ENCODE measurements at places on chromosomes 7 and 10. TPM values are rescaled to one million over a fixed set of nuclear protein-coding genes. Genes with fewer than 3 reads are reported as not detected.
A peak's percentile ranks its signal among the peaks of the same experiment; 100 is the strongest.

GRCh38 chr7:146713934-146714333, 597.3 kb downstream of the CNTNAP2 start:
- DNase-seq = no peak

DNA sequence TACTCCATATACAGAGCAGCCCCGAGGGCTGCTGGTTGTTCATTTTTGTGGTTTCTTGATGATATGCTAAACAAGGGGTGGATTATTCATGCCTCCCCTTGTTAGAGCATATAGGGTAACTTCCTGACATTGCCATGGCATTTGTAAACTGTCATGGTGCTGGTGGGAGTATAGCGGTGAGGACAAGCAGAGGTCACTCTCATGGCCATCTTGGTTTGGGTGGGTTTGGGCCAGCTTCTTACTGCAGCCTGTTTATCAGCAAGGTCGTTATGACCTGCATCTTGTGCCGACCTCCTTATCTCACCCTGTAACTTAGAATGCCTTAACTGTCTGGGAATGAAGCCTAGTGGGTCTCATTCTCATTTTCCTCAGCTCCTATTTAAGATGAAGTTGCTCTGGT, 31.3 kb downstream of the GNAT3 start:
- DNase-seq = no peak

DNA sequence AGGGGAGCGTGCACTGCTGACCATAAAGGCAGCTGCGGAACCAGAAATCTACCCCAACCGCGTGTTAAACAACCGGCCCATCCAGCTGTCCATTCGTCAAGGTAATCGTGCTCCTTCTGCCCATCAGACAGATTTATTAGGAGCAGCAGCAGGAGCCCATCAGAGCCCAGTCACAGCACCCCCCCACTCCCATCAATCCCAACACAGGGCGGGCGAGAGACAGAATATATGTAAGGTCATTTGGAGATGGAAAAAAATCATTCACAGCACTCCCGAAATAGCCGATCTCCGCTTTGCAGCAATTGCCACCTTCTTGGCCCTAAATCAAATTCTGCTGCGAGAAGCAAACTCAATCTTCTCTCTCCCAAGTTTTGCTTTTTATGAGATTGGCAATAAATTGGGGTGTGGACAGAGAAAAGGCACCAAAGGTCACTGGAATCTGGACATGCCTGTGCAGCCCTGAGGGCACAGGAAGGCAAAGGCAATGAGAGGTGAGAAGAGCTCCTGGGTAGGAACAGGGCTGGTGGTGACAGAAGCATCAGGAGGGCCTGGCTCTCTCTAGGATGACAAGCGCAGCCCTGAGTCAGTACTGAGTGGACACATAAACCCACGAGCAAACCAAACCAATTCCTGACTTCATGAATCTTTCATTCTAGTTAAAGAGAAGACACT, 145.0 kb upstream of the ZMIZ1 start:
- DNase-seq = no peak

The ZNF518A gene
- 6.6 TPM for total RNA-seq

GRCh38 chr10:71613261-71613777, 106.3 kb downstream of the C10orf105 start:
- peak; percentile 18 for DNase-seq

- no peak for DNase-seq
These were observed 35.9 kb downstream of the MTURN start for GRCh38 chr7:30170476-30171205.

The LRRD1 gene
- 0.17 TPM for total RNA-seq

DNA sequence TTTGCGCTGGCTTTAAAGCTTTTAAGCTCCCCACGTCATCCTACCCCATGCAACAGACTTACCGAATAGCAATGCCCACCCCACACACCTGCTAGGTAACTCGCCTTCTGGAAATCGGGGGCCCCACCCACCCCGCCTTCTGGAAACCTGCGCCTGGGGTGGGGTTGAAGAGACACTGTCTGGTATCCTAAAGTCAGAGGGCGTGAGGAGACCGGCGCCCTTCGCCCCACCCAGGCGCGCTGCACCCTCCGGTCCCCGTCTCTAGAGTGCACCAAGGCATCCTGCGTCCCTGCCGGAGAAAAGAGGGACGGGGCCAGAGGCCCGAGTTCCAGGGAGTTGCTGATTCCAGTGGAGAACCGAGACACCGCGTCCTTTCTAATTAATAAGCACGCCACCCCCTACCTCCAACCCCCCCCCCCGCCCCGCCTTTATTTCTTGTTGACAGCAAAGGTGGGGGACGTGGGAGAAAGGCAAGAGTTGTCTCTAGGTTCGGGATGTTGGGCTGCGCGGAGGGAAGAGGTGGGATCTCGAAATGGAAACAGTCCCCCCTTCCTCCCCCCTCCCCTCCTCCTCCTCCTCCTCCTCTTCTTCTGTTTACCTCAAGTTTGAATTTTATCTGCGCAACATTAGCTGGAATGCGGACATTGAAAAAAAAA, 220.9 kb upstream of the MKLN1 start:
- DNase-seq = peak; percentile 58

The OGA gene
- total RNA-seq = 47.6 TPM

The SORCS3 gene
- not detected for total RNA-seq

DNA sequence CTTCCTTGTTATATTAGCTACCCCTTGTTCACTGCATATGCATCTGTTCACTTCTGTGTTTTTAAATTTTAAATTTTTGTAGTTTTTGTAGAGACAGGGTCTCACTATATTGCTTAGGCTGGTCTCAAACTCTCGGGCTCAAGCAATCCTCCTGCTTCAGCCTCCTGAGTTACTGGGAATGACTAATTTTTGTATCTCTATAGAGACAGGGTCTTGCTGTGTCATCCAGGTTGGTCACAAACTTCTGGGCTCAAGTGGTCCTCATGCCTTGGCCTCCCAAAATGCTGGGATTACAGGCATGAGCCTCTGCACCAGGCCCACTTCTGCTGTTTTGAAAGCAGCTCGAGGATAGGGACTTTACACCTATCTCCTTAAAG, 64.6 kb downstream of the PRTFDC1 start:
- no peak for DNase-seq

The CALY gene
- total RNA-seq = not detected

DNA sequence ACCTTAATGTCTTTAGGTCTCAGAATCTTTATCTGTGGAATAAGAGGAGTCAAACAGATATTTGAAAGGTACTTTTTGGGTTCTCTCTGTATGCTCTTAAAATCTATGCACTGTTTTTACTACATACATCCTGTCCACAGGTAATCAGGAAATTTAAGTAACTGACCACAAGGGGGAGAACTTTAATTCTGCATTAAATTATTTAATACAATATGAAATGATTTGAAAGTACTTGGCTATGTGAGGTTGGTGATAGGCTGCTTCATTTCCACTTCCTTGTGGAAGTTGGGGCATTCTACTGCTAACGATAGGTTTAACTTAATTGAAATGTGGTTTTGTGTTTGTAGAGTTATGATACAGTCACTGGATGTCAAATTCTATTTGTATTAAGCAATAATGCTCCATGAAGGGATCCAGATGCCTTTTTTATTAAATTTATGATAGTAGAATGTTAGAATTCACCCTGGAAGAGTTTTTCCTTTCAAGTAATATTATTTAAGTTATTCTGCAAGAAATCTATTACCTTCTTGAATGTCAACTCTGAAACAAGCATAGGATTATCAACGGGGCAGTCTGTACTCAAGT, 6.0 kb downstream of the TEX47 start:
- no peak for DNase-seq

GRCh38 chr7:40489844-40490602, 355.2 kb downstream of the SUGCT start:
- DNase-seq = no peak

DNA sequence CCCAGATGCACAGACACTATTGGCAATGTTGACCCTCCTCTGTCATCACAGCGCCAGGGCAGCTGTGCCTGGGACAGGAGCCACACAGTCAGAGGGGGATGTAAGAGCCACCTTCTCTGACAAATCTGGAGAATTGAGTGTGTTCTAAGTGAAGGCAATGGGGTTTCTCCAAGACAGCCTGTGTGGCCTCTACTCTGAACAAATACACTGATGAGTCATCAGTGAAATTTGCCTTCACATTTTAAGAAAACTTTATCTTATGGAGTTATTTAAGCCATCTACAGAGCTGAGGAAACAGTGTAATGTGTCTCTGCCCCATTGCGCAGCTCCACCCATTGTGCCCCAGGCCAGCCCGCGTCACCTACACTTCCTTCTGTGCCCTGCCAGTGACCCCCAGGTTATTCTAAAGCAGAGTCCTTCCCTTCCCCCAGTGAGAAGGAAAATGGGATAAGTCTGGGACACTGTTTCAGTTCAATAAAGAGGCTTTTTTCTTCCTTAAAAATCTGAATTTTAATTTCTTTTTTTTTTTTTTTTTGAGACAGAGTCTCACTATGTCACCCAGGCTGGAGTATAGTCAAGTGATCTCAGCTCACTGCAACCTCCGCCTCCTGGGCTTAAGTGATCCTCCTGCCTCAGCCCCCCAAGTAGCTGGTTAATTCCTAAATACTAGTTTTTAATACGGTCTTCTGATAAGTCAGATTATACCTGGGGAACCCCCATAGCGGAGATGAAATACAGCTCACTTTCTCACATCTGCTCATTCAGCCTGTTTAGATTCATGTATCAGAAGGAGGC, 21.8 kb downstream of the AKR1E2 start:
- peak; percentile 48 for DNase-seq

DNA sequence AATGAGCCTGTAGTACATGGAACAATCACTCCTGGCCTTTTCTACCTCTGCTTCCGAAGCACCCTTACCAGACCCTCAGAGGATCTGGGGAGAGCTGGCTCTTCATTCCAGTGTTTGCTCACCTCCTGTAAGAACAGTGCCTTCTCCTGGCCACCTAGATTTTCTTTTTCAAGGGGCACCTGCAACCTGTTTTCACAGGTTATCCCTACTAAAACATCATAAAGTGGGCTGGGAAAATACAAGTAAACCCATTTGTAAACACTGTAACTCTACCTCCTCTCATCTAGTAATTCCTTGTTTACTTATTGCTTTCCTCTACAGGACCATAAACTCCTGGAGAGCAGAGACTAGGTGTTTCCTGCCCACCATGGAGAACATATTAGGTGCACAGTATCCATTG, 1.1 kb downstream of the PIK3AP1 start:
- DNase-seq = no peak

- DNase-seq = no peak
These were observed 31.5 kb downstream of the RAB19 start for GRCh38 chr7:140435252-140435895.

GRCh38 chr7:70321016-70321590, 722.8 kb downstream of the AUTS2 start:
- DNase-seq = no peak

The MKX gene
- total RNA-seq = 0.39 TPM

DNA sequence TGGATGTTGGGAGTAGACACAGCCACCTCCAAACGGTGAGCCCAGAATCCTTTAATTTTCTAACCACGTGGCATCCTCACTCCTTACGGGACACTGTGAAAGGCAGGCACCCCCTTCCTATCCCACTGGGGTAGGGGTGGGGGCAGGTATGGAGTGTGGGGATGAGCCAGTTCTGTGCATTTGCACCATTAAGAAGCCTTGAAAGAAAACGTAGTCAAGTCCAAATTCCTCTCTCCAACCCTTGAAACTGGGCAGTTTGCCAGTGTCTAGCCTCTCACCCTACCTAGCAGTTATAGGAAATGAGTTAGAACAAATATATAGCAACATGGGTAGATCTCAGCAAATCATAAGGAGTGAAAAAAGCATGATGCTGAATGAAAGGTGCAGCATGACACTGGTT, 92.4 kb upstream of the LEP start:
- peak; percentile 49 for DNase-seq

The SPDYE5 gene
- not detected for total RNA-seq

The GPC2 gene
- 16.7 TPM for total RNA-seq

GRCh38 chr10:3478153-3478552, 305.6 kb upstream of the PITRM1 start:
- no peak for DNase-seq

DNA sequence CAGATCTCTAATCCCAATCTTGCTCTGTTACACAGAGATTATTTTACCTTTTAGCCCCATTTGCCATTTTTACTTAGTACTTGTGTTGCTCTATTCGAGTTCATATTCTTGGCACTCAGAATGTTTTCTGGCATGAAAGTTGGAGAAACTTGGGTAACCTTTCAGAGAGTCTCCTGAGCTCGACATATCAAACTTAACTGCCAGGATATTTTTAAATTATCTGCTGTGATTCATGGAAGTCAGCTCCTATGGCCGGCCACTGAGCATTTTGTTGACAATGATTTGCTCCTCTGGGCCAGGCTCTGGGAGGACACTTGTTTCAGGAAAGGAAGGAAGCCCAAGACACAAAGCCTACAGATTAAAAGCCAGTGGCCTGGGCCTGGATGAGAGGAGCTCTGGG, 396.7 kb downstream of the TNS3 start:
- DNase-seq = no peak

- DNase-seq = peak; percentile 21
These were observed 818 bp downstream of the DLD start for GRCh38 chr7:107891636-107892366.

DNA sequence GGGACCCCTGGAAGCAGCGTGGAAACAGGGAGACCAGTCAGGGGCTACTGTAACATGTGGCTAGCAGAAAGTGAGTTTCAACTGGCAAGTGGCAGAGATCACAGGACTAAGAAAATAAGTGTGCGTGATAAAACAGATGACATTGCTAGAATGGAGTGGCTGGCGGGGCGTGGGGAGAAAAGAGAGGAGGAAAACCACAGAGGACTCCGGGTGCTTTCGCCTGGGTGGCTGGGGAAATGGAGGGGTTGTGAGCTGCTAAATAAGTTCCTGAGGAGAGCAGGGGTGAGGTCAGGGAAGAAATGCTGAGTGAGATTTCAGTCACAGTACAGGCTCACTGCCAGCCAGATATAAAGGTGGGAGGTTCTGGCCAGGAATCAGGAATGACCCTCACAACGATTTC, 166.9 kb downstream of the MYOF start:
- DNase-seq = no peak

DNA sequence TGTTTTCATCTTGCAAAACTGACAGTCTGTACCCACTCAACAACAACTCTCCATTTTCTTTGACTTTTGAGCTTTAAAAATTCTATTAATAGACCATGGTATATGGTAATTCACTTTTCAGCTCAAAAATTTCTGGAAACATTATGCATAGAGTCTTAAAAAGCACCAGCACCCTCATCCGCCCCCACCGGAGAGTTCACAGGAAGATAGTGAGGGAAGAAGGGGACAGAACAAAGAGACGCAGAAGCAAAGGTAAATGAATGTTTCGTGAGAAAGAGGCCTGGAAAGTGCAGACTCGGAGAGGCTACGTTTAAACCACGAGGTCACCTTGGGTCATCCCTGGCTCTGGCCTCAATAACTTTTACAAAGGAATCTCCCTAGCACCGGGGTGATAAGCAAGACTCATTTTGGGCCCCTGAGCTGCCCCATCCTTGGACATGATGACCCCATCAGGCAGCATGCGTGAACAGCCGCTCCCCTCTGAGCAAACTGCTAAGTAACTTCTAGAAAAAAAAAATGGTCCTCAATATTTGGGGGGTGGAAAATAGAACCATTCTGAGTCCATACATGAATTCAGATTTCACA, 96.3 kb downstream of the CPXM2 start:
- no peak for DNase-seq

The PSD gene
- not detected for total RNA-seq

- DNase-seq = peak; percentile 91
These were observed 178.3 kb downstream of the CDCA7L start for GRCh38 chr7:21767300-21767900.

All from Daoy (cell line).